SHP77 treated with DMSO at 0.1 percent for 48 hours (cell line): ENCODE measurements at places on chromosomes 3 and 15.

- DNase-seq, result no peak
These were observed 13.9 kb downstream of the AADAC start for GRCh38 chr3:151827816-151828215.

GRCh38 chr3:65478551-65479500 is 559.9 kb downstream of the MAGI1 start:
- DNase-seq, result no peak

DNA sequence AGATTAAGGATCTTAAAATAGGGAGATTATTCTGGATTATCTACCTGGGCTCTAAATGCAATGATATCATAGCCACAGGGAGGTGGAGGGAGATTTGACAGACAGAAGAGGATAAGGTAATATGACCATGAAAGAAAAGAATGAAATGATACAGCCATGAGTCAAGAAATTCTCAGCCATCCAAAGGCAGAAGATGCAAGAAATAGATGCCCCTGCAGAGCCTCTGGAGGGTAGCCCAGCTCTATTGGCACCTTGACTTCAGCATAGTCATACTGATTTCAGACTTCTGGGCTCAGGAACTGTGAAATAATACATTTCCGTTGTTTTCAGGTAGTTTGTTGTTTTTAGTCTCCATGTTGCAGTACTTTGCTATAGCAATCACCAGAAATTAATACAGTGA is 31.9 kb upstream of the FOXB1 start:
- no peak for DNase-seq

DNA sequence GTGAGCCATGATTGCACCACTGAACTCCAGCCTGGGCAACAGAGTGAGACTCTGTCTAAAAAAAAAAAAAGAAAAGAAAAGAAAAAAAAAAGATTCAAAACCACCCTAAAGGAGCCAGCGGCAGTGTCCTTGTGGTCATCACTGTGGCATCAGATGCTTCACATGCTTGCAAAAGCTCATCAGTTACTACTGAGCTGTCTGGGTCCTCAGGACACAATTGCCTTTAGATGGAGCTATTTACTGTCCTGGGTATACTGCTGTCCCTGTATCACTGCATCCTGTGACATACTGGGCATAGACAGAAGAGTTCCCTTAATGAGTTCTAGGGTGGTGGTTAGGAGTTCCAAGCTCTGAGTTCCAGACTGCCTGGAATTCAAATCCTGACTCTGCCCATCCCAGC is 85.8 kb downstream of the LINGO1 start:
- DNase-seq, result no peak

GRCh38 chr3:96996009-96996408 is 181.6 kb downstream of the EPHA6 start:
- DNase-seq, result no peak

DNA sequence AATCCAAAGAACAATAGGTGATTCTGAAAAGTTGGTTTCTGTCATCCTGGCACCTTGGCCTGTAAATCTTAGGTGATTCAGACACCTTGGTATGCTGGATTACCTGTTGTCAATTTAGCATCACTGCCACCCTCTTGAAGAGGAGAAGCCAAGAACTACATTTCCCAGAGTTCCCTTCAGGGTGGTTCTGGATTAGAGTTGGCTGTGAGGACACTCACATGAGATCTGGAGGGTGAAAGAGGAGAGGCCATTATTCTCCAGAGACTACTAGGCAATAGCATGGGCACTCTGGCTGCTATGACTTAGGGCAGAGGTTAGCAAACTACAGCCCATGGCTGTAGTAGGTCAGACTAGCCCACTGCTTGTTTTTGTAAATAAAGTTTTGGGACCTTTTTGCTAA is 41.7 kb upstream of the CORO2B start:
- DNase-seq, result no peak

- peak; percentile 51 for DNase-seq
These were observed 1.1 kb downstream of the CMTM8 start for GRCh38 chr3:32239307-32240158.
